A549 treated with AZD2906 at 1 μM for 4 hours (cell line): ENCODE measurements at places on chromosomes 7 and 10. TPM values are rescaled to one million over a fixed set of nuclear protein-coding genes. Genes with fewer than 3 reads are reported as not detected.

Gene PSMA2
- total RNA-seq = 176 to 198 TPM (median 188 TPM) in 5 replicates

Gene CCDC172
- total RNA-seq = not detected in 5 replicates

Gene TEX36
- not detected in 5 replicates for total RNA-seq

Gene PHKG1
- total RNA-seq = 0.31 to 0.66 TPM (median 0.54 TPM) in 5 replicates

Gene NKX1-2
- total RNA-seq = 0.02 to 0.05 TPM (median 0.03 TPM) in 5 replicates

Gene IGFBP1
- total RNA-seq = 68.6 to 96.5 TPM (median 87.1 TPM) in 5 replicates

Gene KIFBP
- 41.4 to 48.2 TPM (median 46.1 TPM) in 5 replicates for total RNA-seq

Gene TRIM73
- total RNA-seq = 1.3 to 1.8 TPM (median 1.6 TPM) in 5 replicates

Gene VKORC1L1
- total RNA-seq = 24.3 to 30.7 TPM (median 29.4 TPM) in 5 replicates

Gene TMEM270
- total RNA-seq = 0.09 to 0.17 TPM (median 0.15 TPM) in 5 replicates

Gene C7orf57
- total RNA-seq = 0.29 to 0.35 TPM (median 0.33 TPM) in 5 replicates

Gene FFAR4
- total RNA-seq = 0.04 to 0.14 TPM (median 0.09 TPM) in 5 replicates

Gene STK31
- total RNA-seq = 0.44 to 0.77 TPM (median 0.66 TPM) in 5 replicates

Gene WEE2
- total RNA-seq = not detected in 5 replicates

Gene SEMA3A
- 3.1 to 5.2 TPM (median 4.0 TPM) in 5 replicates for total RNA-seq

Gene NPTX2
- total RNA-seq = 0.12 to 0.28 TPM (median 0.20 TPM) in 5 replicates

Gene CRHR2
- total RNA-seq = 0.02 to 0.08 TPM in 2 of 5 replicates, not detected in the others

Gene NFKB2
- 36.9 to 59.6 TPM (median 45.2 TPM) in 5 replicates for total RNA-seq

Gene RPEL1
- 0.07 TPM in 2 of 5 replicates, not detected in the others for total RNA-seq
